G401 (cell line): ENCODE measurements at places on chromosomes 7 and 10.

DNA sequence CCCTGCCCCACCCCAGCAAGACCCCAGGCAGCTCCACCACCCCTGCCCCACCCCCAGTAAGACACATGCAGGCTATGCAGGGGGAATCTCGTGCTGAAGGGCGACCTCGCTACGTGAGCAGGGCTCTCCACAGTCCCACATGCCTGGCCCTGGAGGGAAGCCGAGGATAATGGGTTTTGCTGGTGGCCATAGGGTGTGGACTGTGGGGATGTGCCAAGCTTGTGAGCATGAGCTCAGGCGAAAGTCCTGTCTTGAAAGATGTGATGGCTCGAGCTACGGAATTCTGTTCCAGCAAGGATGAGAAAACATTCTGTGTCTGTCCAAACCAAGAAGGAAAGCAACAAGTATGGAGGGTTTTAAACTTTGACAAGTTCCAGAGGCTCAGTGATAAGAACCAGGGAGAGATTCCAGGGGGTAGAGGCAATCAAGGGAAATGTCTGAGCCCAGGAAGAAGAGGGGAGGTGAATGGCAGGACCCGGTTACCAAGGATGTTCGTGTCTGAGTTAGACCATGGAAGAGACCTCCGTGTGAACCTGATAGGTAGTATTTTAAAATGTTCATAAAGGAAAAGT, 63.1 kb downstream of the PYROXD2 start:
- no peak for DNase-seq

DNA sequence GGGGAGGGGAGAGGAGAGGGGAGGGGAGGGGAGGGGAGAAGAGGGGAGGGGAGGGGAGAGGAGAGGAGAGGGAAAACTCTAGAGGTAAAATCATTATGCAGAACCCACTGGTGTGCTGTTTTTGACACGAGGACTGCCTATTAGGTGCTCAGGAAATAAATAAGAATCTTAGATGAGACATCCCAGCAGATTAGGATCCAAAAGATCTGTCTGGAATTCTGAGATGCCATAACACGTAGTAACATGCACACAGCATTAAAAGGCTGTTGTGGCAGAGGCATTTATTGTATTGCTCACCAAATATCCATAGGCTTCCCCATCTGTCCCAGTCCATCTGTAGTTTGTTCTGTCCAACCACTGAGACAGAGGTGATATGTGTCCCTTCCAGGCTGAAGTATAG, 40.8 kb upstream of the KMT2E start:
- no peak for DNase-seq

DNA sequence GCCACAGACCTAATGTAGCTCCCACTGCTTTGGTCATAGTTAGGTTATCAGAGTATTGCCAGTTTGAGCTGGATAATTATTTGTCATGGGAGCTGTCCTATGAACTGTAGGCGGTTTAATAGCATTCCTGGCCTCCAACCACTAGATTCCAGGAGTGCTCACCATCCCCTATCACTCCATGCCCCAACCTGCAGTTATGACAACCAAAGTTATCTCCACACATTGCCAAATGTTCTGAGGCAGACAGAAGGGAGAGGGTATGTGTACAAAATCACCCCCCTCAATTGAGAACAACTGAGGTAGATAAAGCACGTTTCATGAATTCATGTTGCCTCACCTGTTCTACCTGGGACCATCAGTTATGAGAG, 119.0 kb upstream of the CACUL1 start:
- DNase-seq, result no peak

GRCh38 chr7:20438248-20438647, 107.5 kb downstream of the ITGB8 start:
- DNase-seq, result no peak

DNA sequence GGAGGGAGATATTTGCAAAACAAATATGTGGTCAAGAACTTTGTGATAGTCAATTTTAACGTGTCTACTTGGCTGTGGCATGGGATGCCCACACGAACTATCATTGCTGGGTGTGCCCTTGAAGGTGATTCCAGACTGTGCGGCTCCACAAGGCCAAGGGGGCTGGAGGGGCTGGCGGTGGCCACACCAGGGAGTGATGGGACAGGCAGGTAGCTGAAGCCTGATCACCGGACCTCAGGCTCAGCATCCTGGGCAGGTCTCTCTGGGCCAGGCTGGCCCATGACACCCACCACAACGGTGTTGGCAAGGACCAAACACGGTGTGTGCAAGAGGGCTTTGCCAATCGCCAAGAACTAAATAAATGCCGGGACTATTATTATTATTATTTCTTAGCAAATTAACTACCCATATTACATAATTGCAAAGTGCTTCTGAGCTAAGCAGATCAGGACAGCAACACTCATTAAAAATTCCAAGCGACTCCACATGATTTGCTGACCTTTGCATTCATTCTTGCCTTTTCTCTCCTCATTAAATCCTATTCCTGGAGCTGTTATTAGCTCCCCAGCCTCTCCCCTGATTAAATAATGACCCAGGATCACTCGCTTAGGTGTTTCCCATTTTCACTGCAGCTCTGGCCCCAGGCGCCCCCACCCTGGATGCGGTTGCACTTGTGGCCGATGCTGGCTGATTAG, 35.4 kb upstream of the PPP2R2D start:
- no peak for DNase-seq

DNA sequence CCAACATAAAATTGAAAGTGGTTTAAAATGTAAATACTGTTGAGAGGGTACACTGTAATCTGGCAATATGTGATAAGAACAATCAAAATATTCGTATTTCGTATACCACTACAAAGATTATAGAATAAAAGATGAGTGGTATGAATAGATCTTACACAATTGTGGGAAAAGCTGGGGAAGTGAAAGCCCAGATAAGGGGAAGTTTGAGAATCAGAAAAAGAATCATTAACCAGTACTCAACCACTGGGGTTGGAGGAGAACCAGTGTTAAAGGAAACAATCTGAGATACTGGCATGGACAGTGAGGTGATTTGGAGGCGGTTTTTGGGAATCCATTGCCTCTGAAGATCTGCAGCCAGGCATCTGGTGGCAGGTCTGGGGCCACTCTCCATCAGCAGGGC, 59.7 kb upstream of the CDK14 start:
- DNase-seq, result no peak

- DNase-seq, result no peak
Measured at GRCh38 chr7:77975672-77976480, 177.3 kb downstream of the PHTF2 start.

DNA sequence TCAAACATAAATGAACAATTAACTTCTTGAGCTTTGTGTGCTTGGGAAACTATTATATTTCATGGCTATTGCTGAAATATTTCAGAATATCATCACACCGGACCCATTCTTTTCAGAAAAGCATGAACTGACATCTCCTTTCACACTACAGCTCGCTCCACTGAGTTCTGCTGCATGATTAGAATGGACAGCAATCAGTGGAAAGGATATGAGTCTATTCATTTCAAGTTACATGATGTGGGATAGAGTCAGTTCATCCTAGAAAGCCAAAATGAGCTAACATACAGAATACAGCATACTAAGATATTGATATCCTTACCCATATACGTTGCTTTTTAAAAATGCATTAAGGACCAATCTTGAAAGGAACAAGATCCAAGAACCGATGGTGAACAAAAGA, 1.1 kb upstream of the FAM53B start:
- DNase-seq, result no peak

GRCh38 chr10:33377658-33378025, 43.2 kb upstream of the NRP1 start:
- no peak for DNase-seq

GRCh38 chr10:104688251-104689042, 47.4 kb downstream of the SORCS3 start:
- DNase-seq, result no peak

DNA sequence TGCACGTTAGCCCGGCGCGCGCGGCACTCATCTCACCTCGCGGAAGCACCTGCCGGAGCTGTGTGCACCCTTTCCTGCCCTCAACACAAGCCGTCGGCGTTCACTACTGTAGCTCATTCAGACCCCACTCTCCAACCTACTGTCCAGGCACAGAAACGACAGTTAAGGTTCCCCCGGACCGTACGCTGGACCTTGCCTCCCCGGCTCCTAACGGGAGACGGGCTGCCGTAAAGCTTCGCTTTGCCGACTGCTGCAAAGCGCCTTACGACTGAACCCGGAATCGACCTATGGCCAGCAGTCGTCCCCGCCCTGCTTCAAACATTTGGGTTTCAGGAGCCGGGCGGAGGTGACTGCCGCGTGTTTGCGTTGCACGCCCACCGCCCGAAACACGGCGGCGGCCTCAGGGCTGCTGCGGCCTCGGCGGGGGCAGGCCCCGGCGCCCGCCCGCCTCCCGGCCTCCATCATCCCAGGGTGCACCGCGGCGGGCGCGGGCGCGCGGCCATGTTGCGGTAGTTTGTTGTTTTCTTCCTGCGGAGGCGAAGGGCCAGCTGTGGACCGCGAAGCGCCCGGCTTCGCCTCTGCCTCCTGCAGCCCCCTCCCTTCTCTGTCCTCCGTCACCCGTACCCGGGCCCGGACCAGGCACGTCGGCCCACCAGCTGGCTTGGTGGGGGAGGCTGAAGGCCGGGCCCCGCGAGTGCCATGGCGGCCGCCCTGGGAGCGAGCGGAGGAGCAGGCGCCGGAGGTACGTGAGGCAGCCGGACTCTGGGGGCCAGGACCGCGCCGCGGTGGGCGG, at the start of gene RBM33:
TSS of gene RBM33 (plus strand) at position 484 of the 793 bp plus-strand sequence. CDS start at position 700, 216 bp downstream.
- peak; percentile 85 for DNase-seq

GRCh38 chr7:32066441-32066840, 3.8 kb downstream of the PDE1C start:
- DNase-seq, result no peak

DNA sequence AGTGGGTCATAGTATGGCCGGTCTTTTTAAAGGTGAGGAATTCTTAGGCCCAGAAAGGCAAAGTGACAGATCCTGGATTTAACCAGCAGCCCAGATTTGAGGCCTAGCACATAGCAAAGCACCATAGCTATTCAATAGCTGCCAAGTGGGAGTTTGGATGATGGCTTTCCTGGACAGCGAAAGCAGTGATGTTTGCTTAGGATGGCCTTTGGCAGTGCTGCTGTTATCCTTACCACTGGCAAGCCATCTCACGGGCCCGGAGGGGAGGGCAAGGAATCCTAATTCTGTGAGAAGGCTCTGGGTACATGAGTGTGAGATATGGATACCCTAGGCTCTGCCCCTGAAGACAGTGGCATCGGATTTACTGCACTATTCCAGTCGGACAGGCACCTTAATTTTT, 50.4 kb downstream of the TCF7L2 start:
- no peak for DNase-seq

DNA sequence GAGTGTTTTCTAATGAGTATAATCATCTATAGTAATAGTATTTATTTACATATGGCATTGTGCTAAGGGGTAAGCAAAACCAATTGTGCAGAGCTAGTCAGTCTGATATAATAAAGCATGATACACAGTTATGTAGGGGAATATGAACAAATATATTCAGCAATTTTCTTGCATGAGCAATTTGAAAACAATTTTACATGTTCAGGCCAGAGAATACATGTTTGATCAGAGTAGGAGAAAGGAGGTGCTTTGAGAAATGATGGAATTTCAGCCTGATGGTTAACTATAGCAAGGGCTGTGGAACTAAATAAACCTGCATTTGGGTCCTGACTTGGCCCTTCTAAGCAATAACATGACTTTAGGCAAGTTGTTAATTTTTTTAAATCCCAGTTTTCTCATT, 214.5 kb downstream of the TWIST1 start:
- no peak for DNase-seq

GRCh38 chr7:149467321-149467859, 6.5 kb upstream of the ZNF777 start:
- DNase-seq, result no peak

DNA sequence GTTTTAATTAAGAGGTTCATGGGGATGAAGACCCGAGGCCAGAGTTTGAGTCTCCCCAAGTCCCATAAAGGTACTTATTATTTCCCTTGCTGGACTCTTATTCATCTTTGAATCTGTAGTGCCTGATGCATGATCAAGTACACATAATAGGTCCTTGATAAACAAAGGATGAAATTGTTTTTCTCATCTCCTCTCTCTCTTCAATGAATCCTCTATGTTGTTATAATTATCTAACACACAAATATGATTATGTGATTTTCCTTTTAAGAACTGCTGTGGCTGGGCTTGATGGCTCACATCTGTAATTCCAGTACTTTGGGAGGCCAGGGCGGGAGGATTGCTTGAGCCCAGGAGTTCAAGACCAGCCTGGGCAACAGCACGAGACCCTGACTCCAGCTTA, 117.7 kb downstream of the BAMBI start:
- no peak for DNase-seq

GRCh38 chr10:86182150-86182549, 184.4 kb downstream of the GRID1 start:
- DNase-seq, result peak; percentile 33

DNA sequence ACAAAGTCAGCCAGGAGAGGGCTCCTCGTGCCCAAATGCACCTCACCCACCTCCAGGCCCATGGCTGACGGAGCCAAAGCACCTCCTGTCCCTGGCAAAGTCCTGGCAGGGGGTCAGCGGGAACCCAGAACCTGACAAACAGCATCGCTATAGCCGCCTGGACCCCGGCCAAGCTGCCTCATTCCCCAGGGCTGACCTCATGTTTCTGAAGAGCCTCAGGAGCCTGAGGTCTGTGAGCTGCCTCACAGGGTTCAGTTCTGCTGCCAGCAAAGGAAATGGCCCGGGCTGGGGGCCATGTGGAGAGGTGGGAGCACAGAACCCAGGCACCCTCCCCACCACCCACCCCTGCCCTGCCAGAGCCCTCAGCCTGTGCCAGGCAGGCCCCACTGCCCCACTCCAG, 4.2 kb upstream of the NANOS1 start:
- no peak for DNase-seq

GRCh38 chr10:131787961-131788360, 112.8 kb upstream of the PPP2R2D start:
- DNase-seq, result no peak

- no peak for DNase-seq
Measured at GRCh38 chr7:15370441-15370840, 191.4 kb downstream of the AGMO start.

- DNase-seq, result no peak
Measured at GRCh38 chr7:78734626-78735025, 718.8 kb downstream of the MAGI2 start.

- DNase-seq, result no peak
Measured at GRCh38 chr7:93575555-93576399, 1.3 kb upstream of the CALCR start.

GRCh38 chr10:47401874-47402640, 18.0 kb upstream of the ZNF488 start:
- no peak for DNase-seq

DNA sequence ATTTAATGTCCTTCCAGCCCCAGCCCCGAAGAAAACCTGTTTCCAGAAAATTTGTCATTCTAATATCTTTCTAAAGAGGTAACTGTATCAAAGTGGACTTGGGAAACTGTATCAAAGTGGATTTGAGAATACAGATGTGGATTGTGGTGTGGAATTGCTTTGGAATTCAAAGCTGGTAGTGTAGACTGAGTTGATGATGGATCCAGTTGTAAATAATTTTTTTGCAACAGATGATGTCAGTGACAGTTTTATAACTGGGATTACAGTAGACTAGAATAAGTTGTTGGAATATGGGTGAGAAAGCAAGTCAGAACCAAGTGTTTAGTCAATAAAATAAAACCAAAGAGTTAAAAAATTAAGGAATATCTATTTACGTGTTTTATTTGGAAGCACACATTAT, 202.1 kb downstream of the LRMDA start:
- DNase-seq, result no peak

- DNase-seq, result no peak
Measured at GRCh38 chr7:69568266-69568665, 30.0 kb upstream of the AUTS2 start.
